ENCODE measurements at places on chromosomes 13 and 19. TPM values are rescaled to one million over a fixed set of nuclear protein-coding genes. Genes with fewer than 3 reads are reported as not detected.
A peak's percentile ranks its signal among the peaks of the same experiment; 100 is the strongest.

- DNase-seq, result no peak
These were observed 39.1 kb downstream of the PEPD start for GRCh38 chr19:33482476-33482875.

- no peak for DNase-seq
These were observed 18.5 kb upstream of the MISP start for GRCh38 chr19:732148-733069.

GRCh38 chr19:44808463-44809371 lies at the start of gene BCAM:
TSS of gene BCAM (plus strand) at chr19:44809103. CDS start at chr19:44809125, 22 bp downstream.
- DNase-seq, result peak; percentile 68

DNA sequence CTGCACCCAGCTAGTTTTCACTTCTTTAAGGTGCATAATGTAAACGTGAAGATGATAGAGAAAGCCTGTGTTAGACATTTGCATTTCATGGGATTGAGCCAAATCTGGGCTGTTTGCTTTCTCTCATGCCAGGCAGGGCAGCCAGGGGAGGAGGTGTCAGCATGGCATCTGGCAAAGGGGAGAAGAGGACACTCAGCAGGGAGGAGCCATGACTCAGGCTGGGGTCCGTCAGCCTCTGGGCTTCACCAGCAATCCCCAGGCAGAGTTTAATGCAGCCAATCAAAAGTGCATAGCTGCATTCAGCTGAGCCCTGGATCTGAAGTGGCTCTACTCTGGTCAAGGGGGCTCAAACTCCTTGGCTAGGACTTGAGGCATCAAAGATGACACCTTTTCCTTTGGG lies 23.5 kb downstream of the EBPL start:
- no peak for DNase-seq

- no peak for DNase-seq
These were observed 205.1 kb downstream of the DACH1 start for GRCh38 chr13:71661921-71662320.

DNA sequence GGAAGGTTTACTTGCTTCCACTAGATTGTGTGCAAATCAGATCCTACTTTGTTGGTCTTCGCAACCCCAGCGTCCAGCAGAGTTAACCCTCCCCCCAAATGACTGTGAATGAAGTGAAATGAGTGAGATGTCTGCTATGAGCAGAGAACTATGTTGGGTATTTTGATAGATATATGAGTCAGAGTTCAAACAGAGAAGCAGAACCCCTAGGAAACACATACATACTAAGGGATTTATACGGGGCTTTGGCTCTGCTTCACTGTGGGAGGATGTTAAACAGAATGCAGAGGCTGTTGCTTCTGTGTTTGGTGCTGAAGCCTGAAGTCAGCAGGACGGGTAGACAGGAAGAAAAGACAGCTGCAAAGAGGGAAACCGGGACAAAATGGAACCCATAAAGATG lies 197.0 kb downstream of the MZT1 start:
- DNase-seq, result no peak

- no peak for DNase-seq
These were observed 2.5 kb downstream of the PRTN3 start for GRCh38 chr19:843180-843835.

GRCh38 chr19:18645035-18645511 lies 8.2 kb downstream of the KLHL26 start:
- no peak for DNase-seq

- DNase-seq, result no peak
These were observed 941 bp downstream of the ZNF160 start for GRCh38 chr19:53102206-53102755.

- no peak for DNase-seq
These were observed 58.5 kb downstream of the TRPM4 start for GRCh38 chr19:49216071-49216470.

DNA sequence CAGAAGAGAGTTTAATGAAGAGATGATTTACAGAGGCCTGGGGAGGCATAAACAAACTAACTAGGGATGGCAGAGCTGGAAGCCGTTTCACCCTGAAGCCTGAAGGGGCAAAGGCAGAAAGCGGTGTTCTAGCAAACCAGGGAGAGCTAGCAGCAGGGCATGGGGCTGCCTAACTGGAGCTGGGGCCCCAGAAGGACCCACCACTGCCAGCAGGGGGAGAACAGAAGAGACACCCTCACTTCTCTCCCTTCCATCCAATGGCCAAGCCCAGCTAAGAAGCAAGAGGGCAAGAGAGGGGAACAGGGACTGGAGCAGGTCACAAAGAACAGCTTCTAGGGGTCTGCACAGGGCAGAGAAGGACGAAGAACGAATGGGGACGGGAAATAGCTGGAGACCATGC lies 195.5 kb downstream of the KATNAL1 start:
- DNase-seq, result no peak

- no peak for DNase-seq
These were observed 188.2 kb downstream of the GPC5 start for GRCh38 chr13:91586609-91587008.

- DNase-seq, result no peak
These were observed 53.0 kb upstream of the URAD start for GRCh38 chr13:28041501-28041900.

GRCh38 chr19:35784503-35785338 lies 9.4 kb downstream of the ARHGAP33 start:
- no peak for DNase-seq

GRCh38 chr13:41802684-41803444 lies 158.0 kb downstream of the VWA8 start:
- no peak for DNase-seq

DNA sequence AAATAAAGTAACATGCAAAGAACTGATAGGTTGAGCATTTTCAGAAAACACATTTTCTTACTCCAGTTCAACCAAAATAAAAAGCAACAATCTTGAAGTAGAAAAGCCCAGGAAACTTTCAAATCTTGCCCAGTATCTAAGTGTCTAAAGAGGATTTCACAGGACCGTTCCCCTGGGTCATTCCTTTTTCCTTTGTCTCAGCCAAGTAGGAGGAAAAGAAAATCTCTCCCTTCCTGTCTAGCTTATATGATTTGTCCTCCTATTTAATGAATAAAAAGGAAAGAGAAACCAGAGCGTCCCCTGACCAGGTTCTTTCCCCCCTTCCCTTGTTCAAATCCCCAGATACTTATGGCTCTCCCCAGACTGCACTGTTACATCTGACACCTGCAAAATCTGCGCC lies 248.0 kb downstream of the KCTD12 start:
- no peak for DNase-seq

DNA sequence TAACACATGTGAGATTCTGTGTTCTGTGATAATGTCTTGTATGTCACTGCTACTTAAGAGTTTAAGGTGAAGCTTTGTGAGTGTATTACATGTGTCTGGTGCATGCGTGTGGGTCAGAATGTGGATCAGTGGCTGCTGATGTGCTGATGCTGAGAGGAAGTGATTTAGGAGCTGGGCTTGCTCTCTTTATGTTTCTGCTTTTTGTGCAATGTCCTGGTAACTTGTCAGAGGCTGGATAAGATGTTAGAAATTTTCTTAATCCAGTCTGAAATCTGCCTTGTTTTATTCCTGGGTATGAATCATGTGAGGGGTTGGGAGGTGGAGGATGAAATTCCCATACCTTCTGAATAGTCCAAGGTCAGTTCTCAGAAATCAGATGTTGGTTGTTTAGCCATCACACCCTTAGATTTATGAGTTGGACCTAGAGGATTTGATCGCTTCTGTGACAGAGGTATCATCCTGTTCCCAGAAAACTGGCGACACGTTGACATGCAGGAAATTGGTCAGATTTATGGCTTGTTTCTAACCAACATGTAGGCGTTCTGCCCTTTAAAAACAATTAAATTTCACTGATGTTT lies 24.5 kb upstream of the CXCL17 start:
- peak; percentile 45 for DNase-seq

- DNase-seq, result no peak
These were observed 772 bp downstream of the GPC6 start for GRCh38 chr13:93227280-93227877.

DNA sequence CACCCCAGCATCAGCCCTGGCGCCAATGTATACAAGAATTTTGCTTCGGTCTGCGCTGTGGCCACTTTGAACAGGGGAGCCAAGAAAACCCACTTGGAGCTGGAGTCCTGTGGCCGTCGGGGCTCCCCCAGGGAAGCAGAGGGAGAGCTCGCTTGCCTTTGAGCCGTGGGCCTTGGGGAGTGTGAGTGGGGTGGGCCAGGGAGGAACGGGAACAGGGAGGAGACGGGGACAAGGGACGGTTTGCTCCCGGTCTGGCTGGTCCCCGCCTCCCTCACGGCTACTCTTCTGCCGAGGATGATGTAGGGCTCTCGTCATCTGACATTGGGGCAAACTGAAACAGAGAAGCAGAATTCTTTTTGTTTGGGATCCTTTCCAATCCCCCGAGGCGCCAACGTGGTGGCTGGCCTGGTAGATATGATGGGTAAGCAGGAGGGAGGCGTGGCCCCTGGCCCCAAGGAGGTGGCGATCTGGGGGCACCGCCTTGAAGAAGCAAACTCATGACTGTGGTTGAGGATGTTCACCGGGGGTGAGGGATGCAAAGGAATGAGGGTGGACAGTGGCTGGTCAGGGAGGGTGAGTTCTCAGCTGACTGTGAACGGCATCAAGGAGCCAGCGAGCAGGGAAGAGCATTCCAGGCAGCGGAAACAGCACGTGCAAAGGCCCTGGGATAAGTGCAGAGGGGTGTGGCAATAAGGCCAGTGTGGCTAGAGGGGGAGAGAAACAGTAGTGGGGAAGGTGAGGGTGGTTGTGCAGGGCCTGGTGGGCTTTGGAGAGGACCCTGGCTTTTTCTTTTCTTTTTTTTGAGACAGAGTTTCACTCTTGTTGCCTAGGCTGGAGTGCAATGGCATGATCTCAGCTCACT lies 10.9 kb upstream of the SPC24 start:
- DNase-seq, result no peak

DNA sequence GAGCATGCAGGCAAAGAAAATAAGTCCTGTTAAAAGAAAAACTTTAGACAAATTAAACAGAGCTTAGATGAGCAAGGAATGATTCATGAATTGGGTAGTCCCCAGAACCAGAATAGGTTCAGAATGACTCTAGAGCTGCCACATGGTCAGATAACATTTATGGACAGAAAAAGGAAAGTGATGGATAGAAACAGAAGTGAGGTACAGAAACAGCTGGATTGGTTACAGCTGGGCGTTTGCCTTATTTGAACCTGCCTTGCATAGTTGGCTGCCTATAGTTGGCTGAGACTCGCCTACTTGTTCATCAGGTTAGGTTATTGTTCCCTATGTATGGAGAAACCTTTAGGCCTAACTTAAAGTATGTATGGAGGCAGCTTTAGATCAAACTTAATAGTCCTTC lies 35.4 kb downstream of the WDFY2 start:
- no peak for DNase-seq

DNA sequence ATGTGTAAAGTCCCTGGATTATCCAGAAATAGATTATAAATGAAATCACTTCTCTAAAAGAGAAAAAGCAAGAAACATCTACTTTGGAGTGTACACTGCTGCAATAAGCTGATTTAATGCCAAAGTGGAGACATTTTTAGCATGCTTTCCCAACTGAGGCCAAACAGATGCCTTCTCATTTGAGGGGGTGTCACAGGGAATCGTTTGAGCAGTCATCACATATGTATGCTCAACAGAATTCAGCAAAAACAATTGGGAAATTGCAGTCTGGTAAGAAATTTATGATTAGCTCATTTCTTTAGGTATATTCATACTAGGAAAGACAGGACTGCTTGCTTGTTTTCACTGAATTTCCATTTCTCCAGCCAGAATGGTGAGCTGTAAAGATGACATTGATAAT lies 27.3 kb upstream of the TPP2 start:
- no peak for DNase-seq

DNA sequence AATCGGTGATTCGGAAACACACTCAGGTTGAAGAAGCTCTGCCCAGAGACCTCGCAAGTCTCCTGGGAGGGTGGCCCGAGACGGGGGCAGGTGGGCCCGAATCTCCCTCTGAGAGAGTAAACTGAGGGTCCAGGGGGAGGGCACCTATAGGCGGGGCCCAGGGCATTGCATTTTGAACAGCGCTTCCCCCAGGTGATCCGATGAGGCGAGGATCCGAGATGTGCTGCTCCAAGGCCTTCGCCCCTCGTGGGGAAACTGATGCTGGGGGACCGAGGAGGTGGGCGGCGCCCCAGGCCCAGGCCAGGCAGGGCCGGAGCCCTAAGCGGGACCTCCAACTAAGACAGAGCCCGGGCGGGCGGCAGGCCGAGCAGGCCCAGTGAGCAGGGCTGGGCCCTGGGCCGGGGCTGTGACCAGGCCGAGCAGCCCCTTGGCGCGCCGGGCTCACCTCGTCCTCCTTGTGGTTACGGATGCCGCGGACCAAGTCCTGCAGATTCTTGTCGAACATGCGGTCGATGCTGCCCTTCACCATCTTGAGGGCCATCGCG lies 500 bp downstream of the AP3D1 start:
- DNase-seq, result peak; percentile 33

DNA sequence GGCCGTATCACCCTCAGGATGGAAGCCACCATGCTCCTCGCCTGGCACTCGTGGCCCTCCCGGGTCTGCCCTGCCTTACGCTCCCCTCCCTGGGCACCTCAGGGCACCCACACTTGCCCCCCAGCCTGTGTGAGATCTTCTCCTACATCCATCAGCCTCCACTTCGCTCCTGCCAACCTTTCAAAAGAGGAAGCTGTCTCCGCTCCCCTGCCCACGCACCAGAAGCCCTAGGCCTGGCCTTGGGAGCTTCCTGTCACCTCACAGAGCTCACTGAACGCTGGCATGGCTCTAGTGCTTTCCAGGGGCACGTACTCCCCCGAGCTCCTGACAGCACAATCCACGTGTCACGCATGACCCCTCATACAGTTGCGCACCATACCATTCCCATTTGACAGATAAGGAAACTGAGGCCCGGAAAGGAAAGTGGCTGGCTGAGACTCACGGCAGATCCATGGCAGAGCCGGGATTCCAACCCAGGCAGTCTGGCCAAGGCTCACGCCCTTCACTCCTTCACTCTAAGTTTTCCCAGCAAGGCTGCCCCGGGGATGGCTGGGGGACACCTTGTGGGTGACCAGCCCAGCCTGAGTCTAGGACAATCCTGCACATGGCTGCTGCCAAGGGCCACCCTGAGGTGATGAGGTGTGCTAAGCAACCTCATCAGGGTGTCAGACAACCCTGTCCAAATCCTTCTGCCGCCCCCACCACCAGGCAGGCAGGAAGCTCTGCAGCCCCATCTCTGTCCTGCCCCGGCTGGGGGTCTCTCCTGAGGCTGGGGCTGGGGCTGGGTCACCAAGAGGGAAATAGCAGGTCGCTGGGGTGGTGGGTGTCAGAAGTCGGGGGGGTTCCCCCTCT lies 19.3 kb downstream of the PPP1R12C start:
- no peak for DNase-seq

Gene PGLYRP2
- total RNA-seq, result not detected

Gene LILRA1
- total RNA-seq, result 0.50 TPM

Gene HRC
- 1.8 TPM for total RNA-seq

Gene JOSD2
- 27.0 TPM for total RNA-seq

Gene CDC16
- 47.9 TPM for total RNA-seq

Gene ZNF90
- 6.8 TPM for total RNA-seq

Gene CGB8
- total RNA-seq, result not detected

Gene CYP2S1
- total RNA-seq, result 114 TPM

Gene FAM83E
- 150 TPM for total RNA-seq

Gene SIGLEC12
- total RNA-seq, result 0.15 TPM

Gene FUT1
- total RNA-seq, result 0.59 TPM

Gene TEX26
- total RNA-seq, result not detected

Gene LTBP4
- total RNA-seq, result 231 TPM

Gene MRPL57
- total RNA-seq, result 18.3 TPM

Gene LINGO3
- not detected for total RNA-seq

Gene ZNF471
- total RNA-seq, result 2.1 TPM

Gene ZNF254
- 11.2 TPM for total RNA-seq

Gene RASL11A
- 124 TPM for total RNA-seq

Data from colonic mucosa (tissue), 4 donors.